ENCODE measurements at places on chromosomes 4 and X.

- no peak for DNase-seq
These were observed 188.6 kb upstream of the PPARGC1A start for GRCh38 chr4:24078347-24078962.

DNA sequence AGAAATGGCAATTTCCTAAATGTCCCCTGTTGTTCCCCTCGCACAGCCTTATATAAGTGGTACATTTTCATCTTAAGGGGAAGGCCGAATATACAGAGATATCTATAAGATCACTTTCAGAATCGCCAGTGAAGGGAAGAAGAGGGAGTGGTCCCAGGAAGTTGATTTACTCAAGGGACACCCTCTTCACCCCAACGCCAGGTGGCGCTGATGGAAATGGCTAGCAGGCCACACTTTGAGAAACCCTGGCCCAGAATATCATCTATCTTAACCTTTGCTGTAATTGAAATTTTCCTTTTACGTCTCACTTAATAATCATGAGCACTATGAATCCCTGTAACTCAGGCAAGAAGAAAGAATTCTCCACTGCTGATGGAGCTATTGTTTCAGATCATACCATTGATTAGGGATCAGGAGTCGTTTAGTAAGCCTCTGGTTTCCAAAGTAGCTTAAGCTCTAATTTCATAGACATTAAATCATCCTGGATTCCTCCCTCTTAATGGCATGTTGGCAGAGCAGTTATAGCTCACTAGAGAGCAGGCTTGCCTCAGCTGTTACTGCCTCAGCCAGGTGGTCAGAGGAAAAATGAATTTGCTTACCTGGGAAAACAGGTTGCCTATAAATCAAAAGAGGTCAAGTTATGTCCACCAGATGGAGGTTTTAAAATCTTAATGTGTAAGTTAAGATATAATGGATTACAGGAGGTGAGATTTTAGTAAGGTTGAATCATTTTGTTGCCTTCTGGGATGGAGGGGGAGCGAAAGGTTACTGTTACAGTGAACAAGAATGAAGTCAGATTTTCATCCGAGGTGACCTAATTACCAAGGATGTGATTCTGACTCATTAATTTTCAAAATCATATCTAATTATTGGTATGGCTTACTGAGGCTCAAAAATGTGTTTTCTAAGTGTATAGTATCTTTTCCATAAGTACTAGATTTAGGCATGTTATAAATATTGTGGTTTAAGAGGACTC is 941.2 kb upstream of the TENM3 start:
- DNase-seq = no peak

DNA sequence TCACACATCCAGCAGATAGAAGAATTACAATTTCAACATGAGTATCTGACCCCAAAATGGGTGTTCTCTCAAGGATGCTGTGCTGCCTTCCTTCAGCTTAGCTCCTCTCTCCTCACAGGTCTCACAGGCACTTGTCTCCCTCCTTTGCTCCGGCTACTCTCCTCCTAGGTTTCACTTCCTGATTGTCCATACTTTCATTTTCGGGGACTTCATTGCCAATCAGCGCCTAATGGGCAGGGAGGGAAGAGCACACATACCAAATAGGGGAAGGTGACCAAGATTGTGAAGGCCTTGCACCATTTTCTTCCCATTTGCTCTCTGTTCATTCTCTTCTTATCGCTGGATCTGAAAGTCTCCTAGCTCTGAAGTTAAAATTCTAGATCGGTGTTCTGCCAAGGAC is 125.4 kb upstream of the EOLA2 start:
- no peak for DNase-seq

GRCh38 chr4:6674500-6675149 is 19.1 kb upstream of the S100P start:
- DNase-seq = peak; percentile 38

DNA sequence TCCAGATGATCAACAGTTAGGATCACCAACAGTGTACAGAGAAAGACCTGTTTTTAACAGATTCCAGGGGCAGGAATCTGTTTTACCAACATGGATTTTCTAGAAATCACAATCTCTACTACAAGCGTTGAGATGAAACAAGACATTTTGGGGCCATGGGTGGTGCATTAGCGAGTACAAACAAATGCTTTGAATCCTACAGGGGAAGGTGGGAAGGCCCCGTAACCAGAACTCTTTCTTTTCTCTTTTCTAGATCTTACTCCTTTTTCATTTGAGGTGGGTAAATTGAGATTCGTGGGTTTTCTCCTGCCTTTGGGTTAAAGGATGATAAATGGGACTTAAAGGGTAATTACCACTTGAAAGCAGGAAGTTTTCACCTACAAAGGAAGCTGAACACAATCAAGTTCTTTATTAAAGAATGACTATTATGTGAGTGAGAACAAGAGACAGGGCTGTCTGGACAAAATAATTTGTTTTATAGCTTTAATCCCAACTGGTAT is 189.9 kb upstream of the ANXA3 start:
- no peak for DNase-seq

GRCh38 chrX:24899391-24899790 is 116.4 kb downstream of the ARX start:
- DNase-seq = no peak

- DNase-seq = peak; percentile 1
These were observed 8.9 kb downstream of the PSAPL1 start for GRCh38 chr4:7425591-7426468.

DNA sequence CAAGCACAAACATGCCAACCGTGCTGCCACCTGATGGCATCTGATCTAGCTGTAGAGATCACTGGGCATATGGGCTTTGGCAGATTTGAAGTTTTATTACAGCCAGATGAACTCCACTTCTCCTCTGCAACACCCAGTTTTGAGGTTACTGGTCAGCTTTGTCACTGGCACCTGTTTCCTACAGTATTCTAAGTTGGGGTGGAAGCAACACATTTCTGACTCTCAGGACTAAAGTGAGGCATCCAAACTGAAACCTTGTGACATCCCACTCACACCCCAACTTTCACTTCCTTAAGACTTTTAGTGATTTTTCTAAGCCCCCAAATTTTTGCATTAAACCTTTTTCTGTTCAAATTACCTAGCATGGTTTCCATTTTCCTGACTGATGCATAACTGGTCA is 115.1 kb upstream of the PCDH18 start:
- no peak for DNase-seq

- DNase-seq = no peak
These were observed 12.5 kb upstream of the SPATA4 start for GRCh38 chr4:176207839-176208238.
